Calu3 (cell line): ENCODE measurements at places on chromosomes 4 and X. TPM values are rescaled to one million over a fixed set of nuclear protein-coding genes. Genes with fewer than 3 reads are reported as not detected.

The UCP1 gene
- not detected in 2 replicates for total RNA-seq

The DRP2 gene
- 0.39 and 0.66 TPM in 2 replicates for total RNA-seq

The USP38 gene
- 15.9 and 17.1 TPM in 2 replicates for total RNA-seq

The ITIH6 gene
- total RNA-seq: 0.47 TPM in 1 of 2 replicates, not detected in the other

The RNF175 gene
- total RNA-seq: 0.54 and 0.66 TPM in 2 replicates

The CPLX1 gene
- 0.42 and 0.93 TPM in 2 replicates for total RNA-seq

The NLGN3 gene
- total RNA-seq: 2.1 and 2.3 TPM in 2 replicates

The NUDT11 gene
- total RNA-seq: 1.3 and 1.4 TPM in 2 replicates

The GABRG1 gene
- not detected in 2 replicates for total RNA-seq

The SMIM43 gene
- total RNA-seq: not detected in 2 replicates

The SYTL5 gene
- 0.47 and 1.2 TPM in 2 replicates for total RNA-seq
